ENCODE measurements at places on chromosomes 2 and 18. TPM values are rescaled to one million over a fixed set of nuclear protein-coding genes. Genes with fewer than 3 reads are reported as not detected.
A peak's percentile ranks its signal among the peaks of the same experiment; 100 is the strongest.

SEMA4C gene
- 69.0 TPM for total RNA-seq

SLC5A7 gene
- 1.9 TPM for total RNA-seq

DNA sequence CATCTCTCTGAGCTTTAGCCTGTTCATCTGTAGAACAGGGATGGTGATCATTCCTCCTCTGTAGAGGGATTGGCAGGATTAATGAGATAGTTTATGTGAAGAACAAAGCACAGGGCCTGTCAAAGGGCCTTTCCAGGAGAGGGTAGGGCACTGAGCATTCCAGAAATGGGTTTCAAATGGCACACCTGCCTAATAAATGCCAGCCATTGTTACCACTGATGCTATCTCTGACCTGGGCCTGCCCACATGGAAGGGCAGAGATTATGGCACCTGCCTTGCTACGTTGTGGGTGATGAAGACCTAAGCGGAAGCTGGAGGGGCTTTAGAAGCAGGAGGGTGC, 31.0 kb upstream of the GMPPA start:
- no peak for DNase-seq

DNA sequence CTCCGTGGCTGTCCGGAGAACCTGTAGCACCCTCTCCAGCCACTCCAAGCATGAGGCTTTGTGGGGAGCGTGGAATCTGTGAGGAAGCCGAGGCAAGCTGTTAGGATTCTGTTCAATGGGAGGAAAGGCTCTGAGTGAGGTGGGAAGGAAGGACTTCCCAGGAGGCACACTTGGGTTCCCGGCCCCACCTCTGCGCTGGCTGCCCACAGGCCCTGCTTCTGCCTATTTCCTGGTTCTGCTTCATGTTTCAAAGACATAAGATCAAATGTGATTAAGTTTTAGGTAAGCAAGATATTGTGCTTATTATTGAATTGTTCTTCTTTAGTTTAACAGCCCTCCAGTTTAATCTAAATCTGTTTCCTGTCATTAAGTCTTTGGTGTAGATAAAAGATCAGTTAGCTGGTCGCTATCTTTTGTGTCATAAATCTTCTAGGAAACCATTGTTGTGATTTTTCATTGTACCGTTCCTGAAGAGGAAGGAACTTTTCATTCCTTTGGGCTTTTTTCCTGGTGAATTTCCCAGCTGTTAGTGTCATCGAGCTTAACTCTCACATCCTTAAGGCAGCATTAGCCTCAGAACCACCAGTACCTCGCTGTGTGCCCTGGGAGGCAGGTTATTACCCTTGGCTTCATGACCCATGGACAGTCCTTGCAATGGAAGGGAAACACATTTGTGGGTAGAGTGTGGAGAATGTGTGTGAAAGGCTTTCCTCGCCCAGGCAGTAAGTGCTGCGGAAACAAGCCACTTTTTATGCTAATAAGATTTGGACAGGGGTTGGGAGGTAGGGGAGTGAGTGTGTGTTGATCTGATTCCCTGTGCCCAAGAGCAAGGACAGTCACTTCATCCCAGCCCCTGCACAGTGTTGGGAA, 61.9 kb upstream of the ALPP start:
- DNase-seq, result peak; percentile 29

B3GNT7 gene
- 5.0 TPM for total RNA-seq
